ENCODE measurements at places on chromosomes 16 and 17.

- DNase-seq: no peak
Observed at GRCh38 chr17:50184064-50184463, 17.4 kb downstream of the COL1A1 start.

- DNase-seq: peak; percentile 11
Observed at GRCh38 chr17:45246861-45247428, 14.9 kb downstream of the SPATA32 start.

DNA sequence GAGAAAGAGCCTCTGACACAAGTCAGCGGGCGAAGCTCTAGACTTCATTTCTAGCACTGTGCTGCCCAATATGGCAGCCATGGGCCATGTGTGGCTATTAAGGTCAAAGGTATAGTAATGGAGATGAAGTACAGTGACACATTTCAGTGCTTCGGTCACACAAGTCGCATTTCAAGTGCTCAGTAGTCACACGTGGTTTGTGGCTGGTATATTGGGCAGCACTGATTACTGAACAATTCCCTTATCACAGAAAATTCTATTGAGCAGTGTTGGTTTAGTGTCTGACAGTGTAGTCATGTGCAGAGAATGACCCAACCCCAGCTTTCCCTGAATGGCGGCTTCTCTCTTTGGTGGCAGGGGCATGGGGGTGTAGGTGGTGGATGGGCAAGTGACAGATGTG lies 84.9 kb upstream of the SDK2 start:
- no peak for DNase-seq

GRCh38 chr17:67390006-67390645 lies 13.0 kb downstream of the PITPNC1 start:
- no peak for DNase-seq
